Gastroesophageal sphincter (tissue), 4 donors: ENCODE measurements at places on chromosomes 16 and 17. TPM values are rescaled to one million over a fixed set of nuclear protein-coding genes. Genes with fewer than 3 reads are reported as not detected.

Gene HCFC1R1
- total RNA-seq: 46.5 TPM

Gene SAMD14
- 1.3 TPM for total RNA-seq

Gene OR1F1
- total RNA-seq: not detected

Gene RND2
- total RNA-seq: 1.5 TPM

Gene UBTF
- total RNA-seq: 55.7 TPM
